CD4-positive, alpha-beta T cell (primary cell): ENCODE measurements at places on chromosomes 5 and 9.

GRCh38 chr9:84829997-84830696, 160.6 kb downstream of the NTRK2 start:
- no peak for DNase-seq

DNA sequence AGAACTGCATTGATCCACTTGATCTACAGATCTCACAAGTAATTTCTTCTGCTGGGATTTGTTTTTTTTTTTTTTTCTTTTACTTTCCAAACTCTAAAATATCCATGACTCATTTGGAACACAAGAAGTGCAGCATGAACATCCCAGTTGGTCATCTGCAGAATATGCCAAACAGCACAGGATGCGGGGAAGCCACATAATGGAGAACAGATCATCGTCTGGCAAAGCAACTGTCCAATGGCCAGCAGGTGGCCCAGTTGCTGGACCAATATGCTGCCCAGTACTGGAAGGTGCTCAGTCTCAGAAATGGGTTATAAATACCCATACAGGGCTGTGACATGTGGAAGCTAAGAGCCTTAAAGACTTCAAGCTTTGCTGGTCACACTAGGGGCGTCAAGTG, 221.3 kb upstream of the TAS2R1 start:
- DNase-seq = no peak

GRCh38 chr9:114314256-114314867, 8.5 kb upstream of the ORM1 start:
- DNase-seq = no peak

DNA sequence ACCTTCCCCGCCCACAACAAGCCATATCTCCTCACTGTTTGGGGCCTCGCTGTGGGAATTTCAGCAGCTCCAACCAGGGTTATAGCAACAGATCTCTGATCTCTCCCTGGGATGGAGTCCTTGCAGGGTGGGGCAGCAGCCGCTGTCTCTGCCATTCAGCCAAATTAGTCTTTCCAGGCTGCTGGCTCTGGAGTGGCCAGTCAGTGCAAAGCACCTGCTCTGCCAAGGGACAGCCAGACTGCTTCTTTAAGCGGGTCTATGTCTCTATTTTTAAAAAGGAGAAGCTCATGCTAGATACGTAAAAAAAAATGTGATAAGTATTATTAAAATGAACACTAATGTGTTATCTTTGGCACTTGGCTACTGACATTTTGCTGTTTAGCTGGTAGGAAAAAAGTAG, 380.2 kb downstream of the CDH10 start:
- DNase-seq = no peak

DNA sequence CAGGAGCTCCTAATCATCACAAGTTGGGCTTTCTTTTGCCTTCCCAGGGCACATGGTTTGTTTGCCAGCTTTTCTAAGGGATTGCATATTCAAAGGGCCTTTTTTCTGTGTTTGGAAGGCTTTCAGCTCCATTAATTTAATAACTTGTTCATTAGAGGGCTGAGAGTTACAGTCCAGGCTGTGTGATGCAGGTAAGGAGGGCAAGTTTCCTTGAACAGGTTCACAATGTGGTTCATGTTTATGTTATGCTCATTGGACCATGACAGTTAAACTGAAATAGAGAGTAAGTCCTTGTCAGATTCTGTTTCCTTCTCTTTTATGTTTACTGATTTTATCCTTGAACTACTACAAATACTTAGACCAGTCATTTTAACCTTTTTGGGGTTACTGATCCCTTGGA, 174.4 kb downstream of the MARCHF11 start:
- no peak for DNase-seq

GRCh38 chr9:5835808-5836207, 2.9 kb upstream of the ERMP1 start:
- DNase-seq = no peak

DNA sequence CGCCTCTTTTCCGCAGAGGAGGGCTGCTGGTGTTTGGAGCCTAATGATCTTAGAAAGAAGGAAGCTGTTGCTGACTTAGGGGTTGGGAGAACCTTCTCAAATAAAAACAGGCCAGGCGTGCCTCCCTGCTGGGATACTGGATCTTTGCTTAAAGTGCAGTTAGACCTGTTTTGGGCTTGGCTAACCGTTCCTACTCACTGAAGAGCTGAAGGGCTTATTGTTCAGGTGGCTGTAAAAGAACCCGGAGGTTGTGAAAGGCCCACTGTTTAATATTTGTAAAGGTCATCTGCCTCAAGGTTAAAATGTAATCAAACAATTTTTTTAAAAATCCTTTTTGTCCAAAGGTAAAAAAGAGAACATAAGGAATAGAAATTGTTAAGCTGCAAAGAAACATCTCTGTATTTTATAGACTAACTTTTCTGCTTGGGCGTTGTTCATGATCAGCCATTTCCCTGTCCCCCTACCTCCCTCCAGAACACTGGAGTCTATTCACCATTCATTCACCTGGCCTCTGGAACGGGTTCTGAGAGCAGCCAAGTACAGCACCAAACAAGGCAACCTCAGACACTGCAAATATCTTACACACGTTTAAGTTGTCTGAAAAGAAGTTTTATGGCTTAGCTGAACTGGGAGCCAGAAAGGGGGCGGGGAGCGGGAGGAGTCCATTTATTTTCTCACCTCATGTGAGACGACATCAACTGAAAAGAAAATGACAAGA, 18.6 kb upstream of the MTMR12 start:
- no peak for DNase-seq

GRCh38 chr5:102866237-102866600, 111.1 kb downstream of the PAM start:
- DNase-seq = no peak

DNA sequence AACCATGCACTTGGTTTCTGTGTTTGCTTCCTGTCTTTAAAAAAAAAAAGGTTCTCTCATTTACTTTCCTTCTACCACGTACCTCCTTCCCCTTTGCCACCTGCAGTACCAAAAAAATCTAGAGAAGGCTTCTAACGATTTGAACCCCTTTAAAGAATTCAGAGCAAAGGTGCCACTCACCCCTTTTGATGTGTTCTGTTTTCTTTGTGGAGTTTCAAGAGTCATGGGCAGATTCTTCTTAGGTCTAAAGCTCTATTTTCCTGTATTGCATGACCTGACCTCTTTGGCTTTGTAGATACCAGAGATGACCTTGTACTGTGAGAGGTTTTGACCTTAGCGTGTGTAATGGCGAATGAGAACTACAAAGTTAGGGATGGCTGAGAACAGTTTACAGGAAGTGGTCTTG, 29.0 kb downstream of the TXNDC8 start:
- DNase-seq = no peak

DNA sequence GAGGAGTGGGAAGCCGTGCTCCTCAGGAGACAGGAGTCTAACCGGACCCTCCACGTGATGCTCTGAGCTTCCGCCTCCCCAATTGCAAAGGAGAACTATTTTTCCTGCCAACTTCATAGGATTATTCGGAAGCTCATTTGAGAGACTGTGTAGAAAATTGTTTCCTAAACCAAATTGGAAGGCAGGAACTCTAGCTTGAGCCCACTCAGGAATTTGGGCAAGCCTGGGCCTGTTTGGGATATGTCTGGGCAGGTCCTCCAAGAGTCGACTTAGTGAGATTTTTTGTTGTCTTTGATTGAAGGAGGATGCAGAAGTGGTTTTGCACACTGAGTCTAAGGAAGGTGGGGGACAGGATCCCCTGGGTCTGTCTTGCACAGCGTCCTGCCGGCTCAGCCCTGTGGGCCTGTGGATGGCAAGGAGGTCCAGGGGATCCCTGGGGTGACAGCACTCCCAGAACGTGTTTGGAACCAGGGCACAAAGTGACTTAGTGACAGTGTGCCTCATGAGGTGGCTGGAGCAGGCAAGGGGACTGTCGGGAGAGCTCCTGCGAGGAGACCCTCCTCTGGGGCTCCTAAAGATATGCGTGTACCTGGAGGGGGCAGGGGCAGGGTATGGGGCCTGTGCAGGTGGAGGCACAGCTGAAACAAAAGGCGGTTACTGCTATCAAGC, 283.3 kb downstream of the NSG2 start:
- DNase-seq = no peak

- DNase-seq = no peak
Observed at GRCh38 chr5:111582451-111582850, 70.1 kb upstream of the STARD4 start.
